B cell (primary cell): ENCODE measurements at places on chromosomes 5 and 9. TPM values are rescaled to one million over a fixed set of nuclear protein-coding genes. Genes with fewer than 3 reads are reported as not detected.
A peak's percentile ranks its signal among the peaks of the same experiment; 100 is the strongest.

GAPVD1 gene
- total RNA-seq: 61.2 and 65.3 TPM in 2 replicates

FIBCD1 gene
- not detected in 2 replicates for total RNA-seq

- no peak for DNase-seq
Measured at GRCh38 chr9:80615964-80616363, 1044.2 kb downstream of the TLE4 start.

GRCh38 chr5:30600892-30601291 is 592.6 kb upstream of the CDH6 start:
- DNase-seq: no peak

DNA sequence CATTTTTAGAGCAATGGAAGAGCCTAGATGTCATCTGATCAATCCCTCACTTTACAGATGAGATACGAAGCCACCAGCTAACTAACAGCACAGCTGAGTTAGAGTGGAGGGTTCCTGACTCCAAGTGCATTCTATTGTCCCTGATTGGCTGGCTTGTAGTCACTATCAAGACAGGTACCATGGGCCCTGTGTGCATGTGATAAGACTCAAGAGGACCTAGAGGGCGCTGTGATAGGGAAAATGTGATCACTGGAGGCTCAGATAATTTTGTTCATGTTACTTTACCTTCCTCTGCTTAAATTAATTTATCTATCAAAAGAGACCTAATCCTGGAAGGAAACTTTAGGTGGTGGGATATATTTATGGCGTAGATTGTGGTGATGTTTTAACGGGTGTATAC is 19.5 kb upstream of the SNAPC3 start:
- no peak for DNase-seq

DNA sequence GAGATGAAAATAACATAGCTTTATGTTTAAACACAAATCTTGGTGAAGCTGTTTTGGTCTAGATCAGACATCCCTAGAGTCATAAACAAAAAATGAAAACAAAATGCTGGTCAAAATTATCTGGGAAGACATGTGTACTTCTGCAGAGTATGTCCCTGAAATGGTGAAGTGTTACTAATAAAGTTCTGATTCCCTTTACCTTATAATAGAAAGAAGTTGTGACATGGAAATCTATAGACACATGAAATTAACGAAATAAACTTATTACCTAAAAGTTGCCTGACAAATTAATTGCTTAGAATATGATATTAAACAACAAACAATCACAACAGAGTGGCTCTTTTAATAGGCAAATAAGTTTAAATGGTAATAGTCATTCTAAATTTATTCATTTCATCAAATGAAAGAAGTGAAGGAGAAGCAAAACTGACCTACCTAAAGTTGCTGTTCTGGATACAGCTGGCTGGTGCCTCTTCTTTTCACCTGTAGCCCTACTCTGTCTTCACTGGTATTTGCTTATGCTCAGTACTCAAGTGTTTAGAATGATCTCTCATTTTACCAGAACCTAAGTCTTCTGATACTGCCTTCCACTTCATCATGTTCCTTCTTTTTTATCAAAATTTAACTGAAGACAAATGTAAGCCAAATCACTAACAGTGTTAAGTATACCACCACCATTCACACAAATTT is 38.8 kb downstream of the FNIP1 start:
- DNase-seq: no peak

DNA sequence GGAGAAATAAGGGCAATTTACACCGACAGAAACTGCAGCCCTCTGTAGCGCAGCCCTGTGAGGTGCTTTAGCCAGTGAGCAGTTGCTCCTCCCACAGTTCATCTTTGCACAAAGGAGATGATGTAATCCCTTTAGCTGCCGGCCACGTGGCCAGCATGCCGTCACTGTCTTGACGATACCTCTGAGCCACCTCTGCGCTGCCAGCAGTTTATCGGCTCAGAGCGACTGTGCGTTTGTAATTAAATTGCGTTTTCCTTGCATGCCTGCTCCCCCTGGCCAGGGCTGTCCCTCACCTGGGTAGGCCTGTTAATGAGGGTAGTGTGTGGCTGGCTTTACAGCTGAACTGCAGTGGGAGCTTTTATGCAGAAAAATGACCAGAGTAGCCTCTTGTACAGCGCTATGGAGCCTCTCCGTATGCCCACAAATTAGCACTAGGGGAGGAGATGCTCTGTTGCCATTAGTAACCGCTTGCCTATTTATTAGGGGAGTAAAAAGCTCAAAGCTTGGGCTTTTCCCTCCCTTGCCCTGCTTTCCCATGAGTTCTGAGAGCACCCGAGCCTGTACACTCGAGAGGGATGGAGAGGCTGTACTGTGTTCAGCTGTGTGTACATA is 107.0 kb downstream of the TRIO start:
- peak; percentile 35 for DNase-seq

DNA sequence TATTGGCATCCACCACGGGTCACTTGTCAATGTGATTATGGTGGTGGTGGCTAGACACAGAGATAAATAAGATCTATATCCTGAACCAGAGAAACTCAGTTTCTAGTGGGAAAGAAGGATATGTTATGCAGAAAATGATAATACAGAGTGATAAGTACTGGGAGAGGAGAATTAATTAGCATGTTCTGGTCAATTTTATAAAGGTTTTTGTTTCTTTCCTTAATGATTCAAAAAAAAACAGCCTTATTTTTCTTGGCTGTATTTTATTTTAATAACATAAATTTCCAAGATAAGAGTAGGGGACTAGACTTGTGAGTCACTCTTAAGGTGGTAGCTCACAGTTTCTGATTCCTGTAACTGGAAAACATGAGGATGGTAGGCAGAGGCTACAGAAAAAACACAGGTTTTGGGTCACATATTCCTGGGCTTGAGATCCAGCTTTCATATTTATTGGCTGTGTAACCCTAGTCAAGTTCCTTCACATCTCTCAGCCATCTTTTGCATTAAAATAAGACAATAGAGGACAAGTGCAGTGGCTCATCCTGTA is 350.3 kb upstream of the RPS23 start:
- DNase-seq: no peak

DNA sequence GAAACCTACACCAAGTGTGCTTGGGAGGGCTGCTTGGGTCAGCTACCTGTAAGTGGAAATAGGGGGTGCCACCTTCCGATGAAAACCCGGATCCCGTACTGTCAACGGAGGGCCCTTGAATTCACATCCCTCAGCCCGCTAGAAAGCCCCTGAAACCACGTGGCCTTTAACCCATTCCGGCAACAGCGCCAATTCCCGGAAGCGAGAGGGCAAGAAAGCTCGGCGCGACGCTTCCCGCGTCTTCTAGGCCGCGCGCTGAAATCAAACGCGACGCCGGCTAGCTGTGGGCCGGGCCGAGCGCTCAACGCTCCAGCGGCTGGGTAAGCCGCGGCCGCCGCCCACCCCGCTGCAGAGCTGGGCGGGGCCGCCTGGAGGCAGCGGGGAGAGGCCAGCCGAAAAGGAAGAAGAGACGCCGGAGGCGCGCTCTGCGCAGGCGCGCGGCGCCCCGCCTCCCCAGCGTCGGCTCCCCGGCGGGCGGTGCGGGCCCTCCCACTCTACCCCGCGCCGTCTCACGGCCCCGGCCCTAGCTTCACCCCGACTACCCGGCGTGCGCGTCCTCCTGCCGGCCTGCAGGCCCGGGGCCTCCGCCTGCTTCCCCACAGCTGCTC is at the start of gene KIF2A:
Gene KIF2A, plus strand, starts transcription at position 492 of the 608 bp plus-strand sequence. CDS start 267 bp downstream, outside the sequence.
- DNase-seq: peak; percentile 97
